Endothelial cell (in vitro differentiated cells): ENCODE measurements at places on chromosomes 11 and 22.

DNA sequence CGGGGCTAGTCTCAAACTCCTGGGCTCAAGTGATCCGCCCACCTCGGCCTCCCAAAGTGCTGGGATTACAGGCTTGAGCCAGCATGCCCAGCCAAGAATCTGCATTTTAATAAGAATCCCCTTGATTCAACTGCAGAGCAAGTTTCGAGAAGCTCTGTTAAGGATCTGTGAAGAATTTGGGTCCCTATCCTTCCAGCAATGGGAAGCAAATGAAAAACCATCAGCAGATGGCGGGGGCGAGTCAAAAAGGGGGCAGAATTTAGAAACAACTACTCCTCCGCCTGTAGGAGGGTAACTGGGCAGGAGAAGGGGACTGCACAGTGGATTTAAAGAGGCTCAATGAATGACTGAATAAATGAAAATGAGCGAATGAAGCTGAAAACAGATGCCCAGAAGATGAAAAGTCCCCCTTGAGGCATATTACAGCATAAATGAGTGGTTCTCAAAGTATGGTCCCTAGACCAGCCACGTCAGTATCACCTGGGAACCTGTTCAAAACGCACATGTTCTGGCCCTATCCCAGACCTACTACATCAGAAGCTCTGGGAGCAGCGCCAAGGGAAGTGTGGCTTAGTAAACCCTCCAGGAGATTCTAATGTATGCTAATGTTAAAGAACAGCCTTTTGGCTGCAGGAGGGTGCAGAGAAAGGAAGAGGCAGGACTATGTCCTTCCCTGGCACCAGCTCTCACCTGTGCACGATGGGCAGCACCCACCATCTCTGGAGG lies 15.0 kb downstream of the VWCE start:
- no peak for DNase-seq

DNA sequence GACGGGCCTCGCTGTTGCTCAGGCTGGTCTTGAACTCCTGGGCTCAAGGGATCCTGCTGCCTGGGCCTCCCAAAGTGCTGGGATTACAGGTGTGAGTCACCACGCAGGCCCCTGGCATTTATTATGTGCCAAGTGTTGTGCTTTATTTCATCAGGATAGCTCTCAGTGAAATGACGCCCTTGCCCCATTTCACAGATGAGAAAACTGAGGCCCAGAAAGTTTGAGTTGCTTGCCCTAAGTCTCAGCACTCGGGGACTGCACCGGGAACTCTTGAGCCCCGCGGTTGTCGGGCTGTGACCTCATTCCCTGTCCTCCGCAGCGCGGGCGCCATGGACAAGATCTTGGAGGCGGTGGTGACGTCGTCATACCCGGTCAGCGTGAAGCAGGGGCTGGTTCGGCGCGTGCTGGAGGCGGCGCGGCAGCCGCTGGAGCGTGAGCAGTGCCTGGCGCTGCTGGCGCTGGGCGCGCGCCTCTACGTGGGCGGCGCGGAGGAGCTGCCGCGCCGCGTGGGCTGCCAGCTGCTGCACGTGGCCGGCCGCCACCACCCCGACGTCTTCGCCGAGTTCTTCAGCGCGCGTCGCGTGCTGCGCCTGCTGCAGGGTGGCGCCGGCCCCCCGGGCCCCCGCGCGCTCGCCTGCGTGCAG lies 7.3 kb downstream of the USP35 start:
- DNase-seq = no peak

DNA sequence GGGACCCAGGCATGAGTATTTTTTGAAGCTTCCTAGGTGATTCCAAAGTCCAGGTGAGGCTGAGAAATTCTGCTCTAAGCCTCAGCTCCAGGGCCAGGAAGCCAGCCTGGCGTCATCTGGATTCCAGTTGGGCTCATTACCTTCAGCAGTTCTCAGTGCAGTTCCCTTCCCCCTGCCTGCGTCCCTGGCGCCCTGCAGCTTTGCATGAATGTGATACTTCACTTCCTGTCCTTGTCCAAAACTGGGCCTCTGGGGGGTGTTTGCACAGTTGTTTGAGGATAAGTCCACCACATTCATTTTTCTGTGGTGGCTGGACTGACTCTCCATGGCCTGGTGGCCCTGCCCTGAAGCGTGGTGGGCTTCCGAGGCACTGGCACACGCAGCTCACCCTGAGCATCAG lies 98.1 kb downstream of the TENM4 start:
- DNase-seq = no peak

- no peak for DNase-seq
Measured at GRCh38 chr22:42410708-42411107, 21.5 kb downstream of the NFAM1 start.

GRCh38 chr11:17827006-17827405 lies 92.4 kb downstream of the KCNC1 start:
- no peak for DNase-seq

DNA sequence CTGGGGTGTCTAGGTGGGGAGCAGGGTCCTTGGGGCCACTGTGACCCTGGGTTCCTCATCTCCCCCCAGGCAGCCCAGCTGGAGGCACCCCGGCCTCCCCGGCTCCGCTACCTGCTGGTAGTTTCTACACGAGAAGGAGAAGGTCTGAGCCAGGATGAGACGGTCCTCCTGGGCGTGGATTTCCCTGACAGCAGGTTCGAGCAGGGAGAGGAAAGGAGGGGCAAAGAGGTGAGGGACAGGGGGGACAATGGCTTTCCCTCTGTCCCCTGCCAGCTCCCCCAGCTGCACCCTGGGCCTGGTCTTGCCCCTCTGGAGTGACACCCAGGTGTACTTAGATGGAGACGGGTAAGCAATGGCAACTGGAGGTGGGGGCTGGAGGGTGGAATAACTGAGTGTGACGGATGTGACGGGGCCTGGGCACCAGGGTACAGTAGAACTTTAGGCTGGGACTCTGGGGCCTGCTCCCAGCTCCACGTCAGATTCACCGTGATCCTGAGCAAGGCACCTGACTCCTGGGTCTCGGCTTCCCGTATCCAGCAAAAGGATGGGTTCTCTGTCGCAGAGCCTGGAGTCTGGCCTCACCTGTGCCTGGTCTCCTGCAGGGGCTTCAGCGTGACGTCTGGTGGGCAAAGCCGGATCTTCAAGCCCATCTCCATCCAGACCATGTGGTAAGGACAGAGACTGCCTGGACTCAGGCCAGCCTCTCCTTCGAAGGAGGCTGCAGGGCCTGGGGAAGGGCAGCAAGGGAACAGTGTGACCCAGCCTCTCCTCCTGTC lies 3.6 kb downstream of the SSH3 start:
- DNase-seq = no peak

DNA sequence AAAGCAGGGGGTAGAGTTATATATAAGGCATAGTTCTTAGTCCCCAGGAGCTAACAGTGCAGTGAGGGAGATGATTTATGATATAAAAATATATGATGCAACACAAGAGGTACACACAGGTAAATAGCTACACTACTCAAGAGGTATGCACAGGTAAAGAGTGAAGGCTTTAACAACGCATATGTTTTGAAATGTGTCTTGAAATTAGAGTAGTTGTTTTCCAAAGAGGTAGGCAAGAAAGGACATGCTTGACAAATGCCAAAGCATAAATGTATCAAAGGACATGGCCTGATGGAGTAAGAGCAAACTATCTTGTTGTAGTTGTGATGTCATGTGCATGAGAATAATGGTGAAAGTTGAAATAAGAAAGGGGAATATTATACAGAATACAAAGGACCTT lies 104.3 kb upstream of the C11orf87 start:
- DNase-seq = no peak

DNA sequence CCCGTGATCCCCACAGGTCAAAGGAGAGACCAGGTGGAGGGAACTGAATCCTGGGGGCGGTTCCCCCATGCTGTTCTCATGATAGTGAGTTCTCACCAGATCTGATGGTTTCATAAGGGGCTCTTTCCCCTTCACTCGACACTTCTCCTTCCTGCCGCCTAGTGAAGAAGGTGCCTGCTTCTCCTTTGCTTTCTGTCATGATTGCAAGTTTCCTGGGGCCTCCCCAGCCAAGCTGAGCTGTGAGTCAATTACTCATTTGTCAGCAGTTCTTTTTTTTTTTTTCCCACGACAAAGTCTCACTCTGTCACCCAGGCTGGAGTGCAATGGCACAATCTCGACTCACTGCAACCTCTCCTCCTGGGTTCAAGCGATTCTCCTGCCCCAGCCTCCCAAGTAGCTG lies 1530.4 kb downstream of the BRD1 start:
- DNase-seq = no peak

DNA sequence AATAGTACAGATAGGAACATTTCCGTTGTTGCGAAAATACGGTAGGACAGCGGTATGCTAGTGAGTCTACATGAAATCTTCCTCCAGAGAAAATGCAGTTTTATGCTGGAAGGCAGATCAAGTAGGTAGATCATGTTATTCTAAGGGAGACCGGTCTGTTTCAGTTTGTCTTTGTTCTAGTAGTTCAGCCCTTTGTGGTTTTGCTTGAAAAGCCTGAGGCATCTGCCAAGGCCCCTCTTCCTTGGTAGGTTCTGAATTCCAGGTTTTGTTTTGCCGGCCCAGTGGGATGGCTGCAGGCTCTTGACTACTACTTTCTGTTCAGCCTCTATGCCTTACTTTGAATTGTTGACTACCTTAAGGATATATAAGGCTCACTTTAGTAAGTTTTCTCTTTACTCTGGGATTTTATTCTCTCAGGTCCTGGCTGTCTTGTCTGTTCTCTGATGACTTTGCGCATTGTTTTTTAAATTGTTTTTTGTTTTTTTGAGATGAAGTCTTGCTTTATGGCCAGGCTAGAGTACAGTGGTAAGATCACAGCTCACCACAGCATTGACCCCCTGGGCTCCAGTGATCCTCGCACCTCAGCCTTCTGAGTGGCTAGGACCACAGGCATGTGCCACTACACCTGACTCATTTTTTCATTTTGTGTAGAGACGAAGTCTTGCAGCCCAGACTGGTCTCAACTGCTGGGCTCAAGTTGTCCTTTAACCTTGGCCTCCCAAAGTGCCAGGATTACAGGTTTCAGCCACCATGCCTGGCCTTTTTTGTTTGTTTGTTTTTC lies 53.7 kb downstream of the HIPK3 start:
- DNase-seq = no peak

GRCh38 chr11:126417091-126417862 lies 61.8 kb downstream of the ST3GAL4 start:
- DNase-seq = no peak

DNA sequence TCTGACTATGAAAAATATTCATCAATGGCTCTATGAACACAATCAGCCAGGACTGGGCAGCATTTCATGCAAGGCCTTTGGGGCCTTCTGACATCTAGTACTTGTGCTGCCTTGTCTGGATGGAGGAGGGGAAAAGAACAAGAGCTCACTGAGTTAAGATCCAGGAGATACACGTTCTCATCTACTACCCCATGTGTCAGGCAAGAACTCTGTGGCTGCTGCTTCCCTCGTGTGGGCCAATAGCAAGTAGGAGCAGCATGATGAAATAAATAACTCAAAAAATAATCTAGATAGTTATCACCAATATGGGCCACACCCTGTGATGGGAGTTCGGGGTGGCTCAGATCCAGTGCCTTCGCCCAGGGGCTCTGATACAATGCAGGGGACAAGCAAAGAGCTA lies 7.3 kb downstream of the KCNE3 start:
- DNase-seq = no peak

- no peak for DNase-seq
Measured at GRCh38 chr22:19730198-19730597, 6.9 kb downstream of the GP1BB start.

DNA sequence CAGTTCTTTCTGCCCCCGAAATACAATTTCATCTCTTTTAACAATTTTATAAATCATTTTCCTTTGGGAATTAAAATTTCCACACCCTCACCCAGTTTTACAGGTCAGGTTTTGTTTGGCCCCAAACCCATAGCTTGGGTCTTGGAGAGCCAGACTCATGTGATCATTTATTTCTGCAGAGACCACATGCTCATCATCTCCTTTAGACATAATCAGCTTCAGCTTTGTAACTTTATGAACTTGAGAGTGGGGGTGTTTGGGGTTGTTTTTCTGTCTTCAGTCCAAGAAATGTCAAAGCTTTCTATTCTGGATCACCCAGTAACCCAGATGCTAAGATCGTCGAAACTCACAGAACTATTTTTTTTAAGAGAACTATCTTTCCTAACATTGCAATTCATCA lies 70.9 kb downstream of the DBX1 start:
- no peak for DNase-seq

DNA sequence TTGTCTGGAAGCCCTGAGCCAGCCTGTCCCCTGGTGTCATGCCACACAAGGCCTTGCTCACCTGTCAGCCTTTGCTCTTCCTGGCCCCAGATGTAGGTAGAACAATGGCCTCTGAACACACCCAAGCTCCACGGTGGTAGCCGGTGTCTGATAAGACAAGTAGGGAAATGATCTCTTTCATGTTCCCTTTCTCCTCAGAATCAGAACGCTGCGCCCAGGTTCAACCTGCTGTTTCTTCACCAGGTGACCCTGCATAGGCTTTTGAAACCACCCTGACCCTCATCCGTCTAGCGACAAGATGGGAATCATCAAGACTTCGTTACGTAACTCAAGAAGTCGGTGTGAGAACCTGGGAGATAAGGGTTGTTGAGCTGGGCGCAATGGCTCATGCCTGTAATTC lies 28.7 kb upstream of the YWHAH start:
- no peak for DNase-seq

DNA sequence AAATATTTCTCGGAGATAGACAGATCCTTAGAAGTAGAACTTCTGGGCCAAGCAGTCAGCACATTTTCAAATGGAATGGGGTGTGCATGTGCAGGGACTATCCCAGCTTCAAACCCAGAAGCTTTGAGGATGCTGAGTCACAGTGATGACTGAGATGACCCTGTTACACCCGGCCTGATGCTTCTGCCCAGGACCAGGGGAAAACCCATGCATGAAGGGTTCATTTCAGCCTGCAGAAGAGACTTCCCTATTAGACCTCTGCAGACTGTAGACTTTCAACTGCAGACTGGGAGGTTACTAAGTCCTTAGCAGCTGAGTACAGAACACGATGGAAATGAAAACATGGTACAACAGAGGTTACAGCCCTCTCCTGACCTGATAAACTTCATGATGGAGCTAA lies 3.6 kb upstream of the OR2AT4 start:
- no peak for DNase-seq

GRCh38 chr11:61134801-61135257 lies 26.4 kb downstream of the VPS37C start:
- DNase-seq = no peak

- DNase-seq = no peak
Measured at GRCh38 chr11:130386056-130386455, 42.4 kb downstream of the ADAMTS8 start.

GRCh38 chr11:94740083-94741021 lies 27.8 kb upstream of the AMOTL1 start:
- DNase-seq = peak; percentile 46

DNA sequence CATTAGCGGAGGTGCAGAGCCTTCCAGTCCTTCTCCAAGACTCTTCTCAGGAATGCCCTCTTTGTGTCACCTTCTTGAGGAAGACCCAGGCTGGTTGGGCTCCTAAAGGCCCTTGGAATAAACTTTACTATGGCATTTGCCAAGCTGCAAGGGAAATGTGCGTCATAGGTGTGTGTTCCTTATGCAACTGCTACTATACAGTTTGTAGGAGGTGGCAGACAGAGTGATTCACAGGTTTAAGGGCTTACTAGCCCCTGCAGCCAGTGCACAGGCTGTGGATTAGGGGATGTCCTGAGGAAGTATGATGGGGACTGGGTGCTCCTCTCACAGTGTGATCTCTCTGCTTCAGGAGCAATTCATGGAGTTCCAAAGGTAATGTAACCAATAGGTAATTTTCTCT lies 74.6 kb downstream of the TENM4 start:
- no peak for DNase-seq

- no peak for DNase-seq
Measured at GRCh38 chr11:86460461-86461385, 86.0 kb downstream of the CCDC81 start.
